Brain microvascular endothelial cell (primary cell): ENCODE measurements at places on chromosomes 3 and 15.
A peak's percentile ranks its signal among the peaks of the same experiment; 100 is the strongest.

DNA sequence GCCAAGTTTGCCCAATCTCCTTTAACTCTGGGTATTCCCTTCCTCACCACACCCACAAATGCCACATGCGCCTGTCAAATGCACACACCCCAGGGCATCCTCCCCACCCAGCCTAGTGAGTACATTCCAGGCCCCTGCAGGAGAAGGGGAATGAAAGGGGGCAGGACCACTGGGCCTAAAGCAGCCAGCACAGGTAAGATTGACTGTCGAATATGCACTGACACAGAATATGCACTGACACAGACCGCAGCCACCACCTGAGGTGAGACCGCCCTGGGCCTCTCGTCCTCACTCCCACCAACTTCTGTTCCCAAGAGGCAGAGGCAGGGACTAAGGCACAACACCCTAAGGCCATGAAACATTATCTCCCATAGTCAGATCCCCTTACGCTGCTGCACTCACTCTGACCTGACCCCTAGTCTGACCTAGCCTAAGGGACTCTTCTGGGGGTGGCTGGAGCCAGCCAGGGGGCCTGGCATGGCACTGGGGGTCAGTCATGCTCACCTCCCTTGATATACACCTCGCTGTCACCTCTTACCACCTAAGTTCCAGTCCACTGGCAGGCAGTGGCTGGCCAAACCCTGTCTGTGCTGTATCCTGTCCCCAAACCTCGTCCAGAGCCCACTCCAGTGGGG is 10.8 kb downstream of the AP3B2 start:
- DNase-seq = no peak

DNA sequence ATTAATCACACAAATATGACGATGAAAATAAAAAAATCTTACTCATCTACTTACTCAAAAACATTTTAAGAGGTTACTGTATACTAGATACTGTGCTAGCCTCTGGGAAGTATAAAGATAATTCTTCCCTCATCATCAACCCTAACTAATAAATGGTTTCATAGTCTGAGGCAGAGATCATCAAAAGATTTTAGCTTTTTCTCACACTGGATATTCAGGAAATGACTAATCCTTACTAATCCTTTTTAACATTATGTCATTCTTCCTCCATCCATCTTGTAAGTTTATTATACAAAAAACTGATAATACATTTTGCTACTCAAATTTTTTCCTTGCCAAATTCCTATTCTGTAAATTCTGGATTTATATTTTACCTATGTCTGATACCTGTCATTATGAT is 29.7 kb downstream of the ACAD11 start:
- DNase-seq = no peak

- DNase-seq = no peak
Measured at GRCh38 chr3:32454731-32455608, 47.7 kb downstream of the CMTM6 start.

DNA sequence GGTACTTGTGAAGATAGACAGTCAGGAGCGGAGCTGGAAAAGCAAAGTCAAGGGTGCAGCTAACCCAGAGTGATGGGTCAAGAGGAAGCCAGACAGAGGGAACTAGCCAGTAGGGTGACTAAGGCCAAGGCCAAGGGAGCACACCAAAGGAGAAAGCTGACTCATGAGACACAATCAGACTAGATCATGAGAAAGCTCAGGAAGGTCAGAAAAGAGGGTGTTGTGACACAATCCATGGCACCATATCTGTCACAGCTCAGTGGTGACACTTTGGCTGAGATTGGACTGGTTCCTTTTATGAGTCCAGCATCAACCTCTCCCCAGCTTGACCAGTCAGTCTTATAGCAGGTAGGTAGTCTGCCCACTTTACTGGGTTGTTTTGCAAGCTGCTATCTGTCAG is 22.2 kb downstream of the P2RY1 start:
- peak; percentile 2 for DNase-seq

GRCh38 chr3:127784283-127784682 is 38.0 kb downstream of the MGLL start:
- no peak for DNase-seq
